ENCODE measurements at places on chromosomes 12 and 14.

- DNase-seq, result no peak
Observed at GRCh38 chr14:101960225-101960624, 4.1 kb upstream of the DYNC1H1 start.

DNA sequence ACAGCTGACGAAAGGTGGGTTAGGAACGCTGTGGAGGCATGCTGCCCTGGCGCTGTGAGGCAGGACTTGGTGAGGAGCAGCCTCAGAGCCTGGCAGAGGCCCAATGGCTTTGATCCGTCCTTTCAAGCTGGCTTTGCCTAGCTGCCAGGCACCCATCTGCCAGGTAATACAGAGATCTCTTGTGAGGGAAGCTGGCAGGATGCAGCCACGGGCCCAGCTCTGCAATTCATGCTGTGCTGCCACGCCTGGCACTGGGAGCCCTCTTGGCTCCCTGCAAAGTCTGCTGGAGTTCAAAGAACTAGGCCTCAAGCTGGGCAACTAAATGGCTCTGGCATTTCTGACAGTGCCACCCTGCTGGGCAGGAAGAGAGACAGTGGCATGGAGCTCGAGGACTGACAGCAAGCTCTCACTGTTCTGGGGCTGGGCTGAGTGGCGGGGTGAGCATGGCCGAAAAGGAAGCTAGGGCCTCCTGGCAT, 18.7 kb downstream of the IQSEC3 start:
- DNase-seq, result no peak

DNA sequence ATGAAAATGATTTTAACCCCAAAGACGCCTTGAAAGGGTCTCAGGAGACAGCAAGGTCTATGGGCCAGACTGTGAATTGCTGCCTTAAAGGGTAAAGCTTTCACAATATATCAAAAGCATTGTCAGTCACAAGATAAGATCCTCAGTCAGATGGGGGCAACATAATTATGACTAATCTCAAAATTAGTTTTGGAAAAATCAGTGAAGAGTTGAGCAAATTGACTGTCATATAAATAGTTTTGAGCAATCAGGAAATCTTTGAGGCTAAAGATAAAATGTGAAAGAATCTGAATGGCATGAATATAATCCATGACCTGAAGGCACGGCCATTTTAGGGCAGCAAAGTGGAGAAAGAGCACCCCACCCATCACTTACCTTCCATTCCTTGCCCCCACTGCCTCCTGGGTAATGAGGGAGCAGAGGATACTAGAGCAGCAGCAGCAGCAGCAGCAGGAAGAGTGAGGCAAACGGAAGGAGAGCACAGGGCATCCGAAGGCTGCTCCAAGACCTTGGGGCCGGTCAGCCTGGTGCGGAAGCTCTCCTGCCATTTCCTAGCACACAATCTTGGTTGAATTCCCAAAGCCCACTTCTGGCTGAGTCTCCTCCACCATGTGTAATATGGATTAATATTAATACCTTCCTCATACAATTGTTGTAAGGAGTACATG, 7.0 kb downstream of the STON2 start:
- no peak for DNase-seq

DNA sequence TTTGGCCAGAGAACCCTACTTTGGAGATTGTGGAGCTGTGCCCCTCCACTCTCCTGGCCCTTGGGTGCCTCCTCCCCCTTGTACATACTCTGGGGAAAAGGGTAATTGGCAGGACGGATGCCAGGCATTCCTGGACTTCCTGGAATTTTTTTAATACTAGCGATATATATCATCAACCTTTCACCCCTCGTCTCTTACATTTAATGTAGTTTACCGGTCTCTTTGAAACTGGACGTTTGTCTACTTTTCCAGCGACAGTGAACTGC, 767 bp upstream of the CRY1 start:
- no peak for DNase-seq

DNA sequence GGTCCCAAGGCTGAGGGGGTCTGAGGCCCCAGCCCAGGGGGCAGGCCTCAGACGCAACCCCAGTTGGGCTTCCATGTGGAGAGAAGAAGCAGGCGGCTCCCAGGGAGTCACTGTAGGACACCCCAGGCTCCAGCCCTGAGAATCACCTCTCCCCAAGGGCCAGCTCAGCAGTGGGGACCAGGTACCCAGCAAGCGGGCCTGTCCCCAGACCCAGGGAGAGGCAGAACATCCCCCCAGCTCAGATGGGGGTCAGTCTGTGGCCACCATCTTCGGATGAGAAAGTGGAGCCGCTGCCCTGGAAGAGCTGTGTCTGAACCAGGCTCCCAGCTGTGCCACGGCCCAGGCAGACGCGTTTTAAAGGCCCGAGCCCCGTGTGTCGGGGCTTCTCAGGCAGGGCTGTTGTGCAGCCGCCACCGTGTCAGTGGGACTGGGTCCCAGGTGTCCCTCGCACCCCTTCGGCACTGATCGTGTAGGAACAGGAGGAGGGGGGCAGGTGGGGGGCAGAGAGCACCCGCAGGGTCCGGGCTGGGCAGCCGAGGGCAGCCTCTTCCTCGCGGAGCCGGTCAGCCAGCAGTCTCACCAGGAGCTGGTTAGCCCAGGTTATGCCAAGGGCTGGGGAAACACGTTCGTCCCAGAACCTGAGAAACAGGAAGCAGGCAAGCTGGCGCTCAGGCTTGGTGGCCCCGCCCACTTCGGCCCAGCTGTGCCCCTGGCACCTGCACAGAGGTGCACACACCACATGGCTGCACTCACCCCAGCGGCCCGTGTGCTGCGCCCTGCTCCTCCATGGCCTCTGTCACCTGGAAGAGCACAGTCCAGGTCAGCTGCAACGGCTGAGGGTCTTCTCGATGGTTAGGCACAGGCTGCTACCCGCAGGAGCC, 16.6 kb downstream of the XRCC3 start:
- DNase-seq, result no peak

- no peak for DNase-seq
Observed at GRCh38 chr14:97824218-97824617, 1027.0 kb downstream of the VRK1 start.

DNA sequence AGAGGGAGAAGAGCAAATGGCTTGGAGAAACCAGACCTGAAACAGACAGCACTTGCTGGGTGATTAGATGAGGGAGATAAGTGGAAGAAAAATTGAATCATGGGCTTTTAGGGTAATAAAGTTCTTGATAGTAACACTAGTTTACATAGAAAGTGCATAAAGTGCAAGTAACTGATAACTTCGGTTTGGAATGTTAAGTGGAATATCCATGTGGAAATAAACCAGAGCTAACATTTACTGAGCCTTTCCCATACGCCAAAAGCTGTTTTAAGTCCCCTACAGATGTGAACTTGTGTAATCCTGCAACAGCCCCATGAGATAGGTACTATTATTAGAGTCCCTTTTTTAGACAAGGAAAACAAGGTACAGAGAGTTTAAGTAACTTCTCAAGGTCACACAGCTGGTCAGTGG, 77.1 kb upstream of the NUDT4 start:
- no peak for DNase-seq

DNA sequence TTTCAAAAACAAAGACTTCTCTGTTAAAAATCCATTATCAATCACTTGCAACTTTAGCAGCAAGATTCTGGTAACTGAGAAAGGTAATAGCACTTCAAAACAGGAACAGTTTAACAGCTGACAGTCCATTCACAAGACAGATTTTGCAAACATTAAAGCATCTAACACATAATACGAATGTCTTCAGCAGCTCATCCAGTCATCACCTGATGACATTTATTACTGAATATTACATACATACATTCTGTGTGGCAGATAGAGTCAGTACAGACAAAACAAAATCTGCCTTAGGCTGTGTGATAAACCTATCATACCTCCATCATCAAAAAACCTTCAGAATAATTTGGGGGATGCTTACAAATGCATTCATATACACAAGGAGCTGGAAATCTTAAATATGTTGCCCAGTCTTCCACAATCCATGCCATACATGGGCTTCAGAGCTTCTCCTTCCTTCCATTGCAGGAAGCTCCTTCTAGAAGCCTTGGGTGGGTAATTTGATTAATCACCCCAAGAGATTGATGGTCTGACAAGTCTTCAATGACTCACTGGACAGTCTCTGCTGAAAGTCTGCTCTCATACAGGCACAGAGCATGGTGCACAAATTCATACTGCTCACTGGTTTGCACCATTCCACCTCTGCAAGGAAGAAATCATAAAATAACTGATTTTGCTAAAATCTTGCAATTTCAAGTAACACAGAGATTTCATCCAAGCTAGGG, 1.6 kb upstream of the PTPRB start:
- no peak for DNase-seq

DNA sequence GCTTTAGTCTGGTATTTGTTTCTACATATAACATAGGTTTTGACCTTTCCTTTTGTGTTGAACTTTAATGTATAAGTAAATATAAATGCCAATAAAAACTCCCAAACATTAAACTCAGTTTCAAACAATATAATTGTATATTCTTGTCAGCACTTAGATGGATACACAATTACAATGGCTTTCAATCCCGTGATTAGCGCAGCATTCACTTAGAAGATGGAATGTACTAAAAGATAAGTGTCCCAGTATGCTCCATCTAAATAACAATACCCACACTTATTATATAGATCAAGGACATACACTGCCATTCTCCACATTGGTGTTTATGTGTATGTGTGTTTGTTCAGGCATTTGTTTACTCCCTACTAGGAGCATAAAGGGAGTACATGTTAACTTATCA, 193.1 kb downstream of the SOX5 start:
- DNase-seq, result no peak

GRCh38 chr14:99566009-99566389, 38.0 kb downstream of the CCDC85C start:
- DNase-seq, result no peak

Data from stimulated activated CD8-positive, alpha-beta memory T cell treated with anti-CD3 and anti-CD28 coated beads, Interleukin-4, amount 100 ng/mL, for 1 hour (primary cell).